ENCODE measurements at places on chromosomes 5 and 9.
A peak's percentile ranks its signal among the peaks of the same experiment; 100 is the strongest.

GRCh38 chr9:121302786-121303185, 34.8 kb downstream of the GSN start:
- DNase-seq = no peak

DNA sequence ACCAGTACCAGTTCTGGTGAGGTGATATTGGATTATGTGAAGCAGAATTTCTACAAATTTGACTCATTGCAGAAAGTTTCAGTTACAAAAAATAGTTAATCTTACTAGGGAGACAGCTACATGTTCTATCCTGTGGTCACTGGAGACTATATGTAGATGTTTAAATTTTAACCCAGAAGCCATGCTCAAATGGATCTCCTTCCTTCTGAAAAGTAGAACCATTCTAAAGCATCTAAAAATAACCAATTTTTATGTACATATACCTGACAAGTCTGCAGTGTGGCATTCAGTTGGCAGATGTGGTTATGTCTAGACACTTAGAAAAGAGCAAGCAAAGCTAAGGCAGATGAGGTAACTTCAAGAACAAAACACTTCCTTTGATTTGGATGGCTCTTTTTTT, 65.5 kb upstream of the POU4F3 start:
- no peak for DNase-seq

- DNase-seq = no peak
Observed at GRCh38 chr9:110821064-110821463, 152.5 kb downstream of the MUSK start.

DNA sequence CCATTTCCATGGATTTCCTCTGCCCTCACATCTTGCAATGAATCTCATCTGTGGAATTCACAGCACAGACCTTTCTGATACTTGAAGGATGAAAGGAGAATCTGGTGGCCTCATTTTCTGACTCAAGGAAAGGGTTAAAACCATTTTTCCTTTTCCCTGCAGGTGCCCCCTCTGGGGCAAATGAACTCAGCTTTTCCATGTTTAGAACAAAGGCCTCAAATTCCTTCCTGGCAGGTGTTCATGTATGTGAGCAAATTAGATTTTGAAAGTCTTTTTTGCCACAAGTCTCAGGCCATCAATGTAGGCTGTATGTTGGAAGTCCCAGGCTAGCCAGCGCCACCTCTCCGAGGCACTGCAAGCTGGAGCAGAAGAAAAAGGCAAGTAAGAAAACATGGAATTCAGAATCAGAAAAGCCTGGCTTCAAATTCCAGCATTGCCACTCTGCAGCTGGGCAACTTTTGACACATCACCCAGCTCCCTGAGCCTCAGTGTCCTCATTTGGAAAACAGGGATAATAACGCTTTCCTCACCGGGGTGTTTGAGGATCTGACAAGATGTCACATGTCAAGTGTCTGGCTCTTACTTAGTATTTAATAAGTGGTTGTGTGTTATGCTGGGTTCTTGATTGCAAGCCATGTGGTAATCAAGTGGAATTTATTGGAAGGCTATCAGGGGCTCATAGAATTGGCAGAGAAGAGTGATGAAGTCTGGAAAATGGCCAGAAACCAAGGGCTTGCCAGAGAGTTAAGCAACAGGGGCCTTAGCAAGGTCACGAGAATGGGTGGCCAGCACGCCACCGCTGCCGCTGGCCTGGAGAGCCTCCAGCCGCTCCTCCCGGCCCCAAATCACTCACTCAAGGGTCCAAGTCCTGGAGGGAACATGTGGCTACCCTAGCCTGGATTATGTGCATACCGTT, 48.4 kb upstream of the SMIM23 start:
- no peak for DNase-seq

DNA sequence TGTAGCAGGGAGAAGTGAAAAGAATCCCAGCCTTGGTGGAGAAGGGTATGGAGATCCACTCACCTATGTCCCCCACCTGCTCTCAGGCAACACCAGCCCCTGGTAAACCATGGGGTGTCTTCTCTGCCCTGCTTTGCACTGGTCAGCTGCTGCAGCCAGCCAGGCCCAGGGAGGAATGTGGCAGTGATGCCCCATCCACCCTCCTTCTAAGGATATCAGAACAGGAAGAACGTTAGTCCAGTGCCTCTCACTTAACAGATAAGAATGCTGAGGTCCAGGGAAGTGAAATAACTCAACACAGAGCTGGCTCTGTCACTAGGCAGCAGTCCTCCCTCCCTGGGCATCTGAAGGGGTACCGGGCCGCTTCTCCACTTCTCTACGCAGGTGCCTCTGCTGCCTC, 9.7 kb upstream of the PPIC start:
- DNase-seq = no peak

- DNase-seq = peak; percentile 14
Observed at GRCh38 chr5:145554399-145554798, 280.7 kb downstream of the PRELID2 start.

DNA sequence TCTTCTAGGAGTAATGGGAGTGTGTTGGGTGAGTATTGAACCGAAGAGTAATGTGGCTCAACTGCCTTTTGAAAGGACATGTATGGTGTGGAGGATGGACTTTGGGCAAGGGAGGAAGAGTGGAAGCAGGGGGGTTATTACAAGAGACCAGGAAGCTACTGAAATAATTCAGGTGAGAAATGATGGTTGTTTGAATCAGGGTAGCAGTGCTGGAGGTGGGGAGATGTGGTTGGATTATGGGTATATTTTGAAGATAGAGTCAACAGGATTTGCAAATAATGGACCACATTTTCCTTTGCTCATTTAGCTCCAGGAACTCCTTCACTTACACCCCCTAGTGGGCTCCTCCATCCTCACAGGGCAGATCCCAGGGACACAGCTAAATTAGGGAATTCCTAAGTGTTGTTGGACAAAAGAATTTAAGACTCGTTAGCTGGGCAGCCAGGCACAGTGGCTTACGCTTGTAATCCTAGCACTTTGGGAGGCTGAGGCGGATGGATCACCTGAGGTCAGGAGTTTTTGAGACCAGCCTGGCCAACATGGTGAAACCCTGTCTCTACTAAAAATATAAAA, 1.2 kb upstream of the SLC4A9 start:
- peak; percentile 72 for DNase-seq

DNA sequence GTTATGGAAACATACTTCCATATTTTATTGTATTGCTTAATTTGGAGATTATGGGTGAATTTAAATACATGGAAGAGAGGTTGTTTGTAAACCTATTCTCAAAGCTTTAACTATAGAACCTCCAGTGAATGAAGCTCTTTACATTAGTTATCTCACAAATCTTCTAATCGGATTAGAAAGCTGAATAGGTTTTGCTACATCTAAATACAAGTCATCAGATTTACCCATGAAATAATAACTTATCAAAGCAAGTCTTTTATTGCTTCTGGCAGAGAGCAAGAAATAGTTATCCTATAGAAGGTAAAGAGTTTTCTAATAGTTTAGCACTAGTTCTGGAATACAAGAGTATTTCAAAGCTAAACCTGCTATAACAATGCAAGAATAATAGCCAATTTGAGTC, 104.4 kb upstream of the SREK1 start:
- DNase-seq = no peak

- no peak for DNase-seq
Observed at GRCh38 chr5:16679190-16679589, 62.4 kb upstream of the RETREG1 start.

- no peak for DNase-seq
Observed at GRCh38 chr9:126694206-126695081, 80.7 kb downstream of the LMX1B start.

GRCh38 chr9:116721944-116722343, 34.8 kb downstream of the TRIM32 start:
- DNase-seq = no peak

DNA sequence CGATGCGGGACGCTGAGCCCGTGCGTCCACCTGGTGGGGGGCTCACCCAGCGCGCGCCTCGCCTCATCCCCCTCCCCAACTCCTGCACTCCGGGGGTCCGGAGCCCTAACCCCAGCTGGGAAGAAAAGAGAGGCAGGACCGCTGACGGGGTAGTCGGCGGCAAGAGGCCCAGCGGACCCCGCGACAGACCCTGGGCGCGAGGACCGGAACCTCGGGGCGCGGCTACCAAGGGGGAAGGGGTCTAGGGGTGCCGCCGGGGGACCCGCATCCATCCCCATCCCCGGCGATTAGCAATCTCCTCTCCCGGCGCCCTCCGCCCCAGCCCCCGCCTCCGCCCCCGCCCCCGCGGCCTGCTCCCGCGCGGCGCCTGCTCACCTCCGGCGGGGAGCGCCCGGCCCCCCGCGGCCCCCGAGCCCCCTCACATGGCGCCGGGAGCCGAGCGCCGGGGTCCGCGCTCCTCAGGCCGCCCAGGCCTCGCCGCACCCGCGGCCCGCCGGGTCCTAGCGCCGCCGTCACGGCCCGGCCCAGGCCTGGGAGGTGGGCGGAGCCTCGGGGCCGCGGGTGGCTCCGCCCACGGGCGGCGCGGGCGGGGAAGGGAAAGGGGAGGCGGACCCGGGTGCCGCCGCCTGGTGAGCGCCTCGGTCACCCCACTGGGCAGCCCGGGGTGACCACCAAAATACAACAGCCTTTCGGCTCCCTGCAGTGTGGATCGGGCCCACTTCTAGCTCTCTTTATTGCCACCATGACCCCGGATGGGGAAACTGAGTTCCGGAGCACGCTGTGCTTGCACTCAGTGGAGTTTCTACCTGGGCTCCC, at the start of gene ST6GALNAC6:
TSS of gene ST6GALNAC6 (minus strand) at position 476 of the 816 bp plus-strand sequence. CDS start 1,622 bp downstream, outside the sequence.
- DNase-seq = peak; percentile 57

DNA sequence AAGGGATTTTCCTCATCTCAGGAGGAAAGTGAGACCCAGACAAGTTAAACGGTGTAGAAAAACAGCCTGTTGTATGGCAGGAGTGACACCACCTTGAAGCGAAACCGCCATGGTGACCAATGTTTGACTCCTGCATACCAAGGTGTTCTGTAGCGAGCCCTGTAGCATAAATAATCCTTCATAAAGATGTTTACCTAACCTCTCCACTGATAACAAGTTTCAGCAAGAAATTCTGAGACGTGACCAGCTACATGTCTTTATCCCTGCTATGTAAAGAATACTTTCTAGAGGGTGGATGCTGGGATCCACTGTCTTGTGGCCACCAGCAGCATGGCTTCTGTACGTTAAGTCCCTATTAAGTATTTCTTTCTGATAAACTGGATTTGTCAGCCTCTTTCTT, 148.1 kb downstream of the MPDZ start:
- no peak for DNase-seq

GRCh38 chr9:88826771-88827181, 164.5 kb upstream of the S1PR3 start:
- no peak for DNase-seq

GRCh38 chr5:156414391-156414790, 87.4 kb downstream of the SGCD start:
- DNase-seq = no peak

GRCh38 chr5:114859438-114859735, 310.3 kb downstream of the TRIM36 start:
- DNase-seq = no peak

DNA sequence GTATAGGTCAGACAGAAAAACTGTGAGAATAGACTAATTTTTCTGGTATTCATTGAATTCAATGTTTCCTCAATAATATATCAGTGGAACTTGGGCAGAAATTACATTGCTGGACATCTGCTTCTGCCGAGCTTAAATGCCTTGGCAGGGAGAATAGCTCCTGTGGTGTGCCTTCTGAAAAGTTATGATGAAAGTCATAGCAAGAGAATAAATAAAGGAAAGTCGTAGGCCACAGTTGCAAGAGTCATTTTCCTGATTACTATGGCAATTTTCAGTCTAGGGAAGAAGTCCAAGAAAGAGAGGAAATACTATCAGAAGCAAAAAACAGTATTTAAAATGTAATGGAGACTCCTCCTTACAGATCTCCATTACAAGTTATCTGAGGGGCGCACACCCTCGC, 1596.1 kb upstream of the WWC1 start:
- DNase-seq = no peak

- DNase-seq = no peak
Observed at GRCh38 chr5:18032744-18033143, 398.5 kb downstream of the TAF11L14 start.

- no peak for DNase-seq
Observed at GRCh38 chr5:172765766-172766286, 5.2 kb downstream of the DUSP1 start.

GRCh38 chr9:72424131-72424530, 59.1 kb upstream of the ZFAND5 start:
- DNase-seq = no peak

GRCh38 chr9:36093384-36093783, 43.1 kb upstream of the GLIPR2 start:
- no peak for DNase-seq

DNA sequence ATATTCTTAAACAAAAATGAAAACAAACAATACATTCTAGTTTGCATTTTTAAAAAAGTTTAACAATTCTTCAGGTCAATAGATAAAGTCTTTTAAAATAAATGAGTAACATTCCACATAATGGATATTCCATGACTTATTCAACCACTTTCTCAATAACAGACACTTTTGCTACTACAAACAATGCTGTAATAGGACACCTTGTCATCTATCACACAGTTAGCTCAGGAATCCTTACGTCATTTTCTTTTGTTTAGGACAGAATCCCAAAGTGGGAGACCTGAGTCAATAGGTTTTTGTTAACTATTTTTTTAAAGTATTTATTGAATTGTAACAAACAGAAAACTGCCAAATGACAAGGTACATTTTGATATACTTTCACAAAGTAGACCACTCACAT, 72.5 kb downstream of the CEP120 start:
- no peak for DNase-seq

- DNase-seq = no peak
Observed at GRCh38 chr5:17359451-17360011, 138.5 kb upstream of the TAF11L2 start.

- peak; percentile 23 for DNase-seq
Observed at GRCh38 chr5:157265714-157266285, at the start of gene CYFIP2. CYFIP2 (plus strand) TSS chr5:157266123; CDS start chr5:157285362, 19,239 bp downstream.

GRCh38 chr5:13359344-13359743, 585.1 kb downstream of the DNAH5 start:
- no peak for DNase-seq

- peak; percentile 57 for DNase-seq
Observed at GRCh38 chr5:39427229-39427628, 2.4 kb upstream of the DAB2 start.

- DNase-seq = no peak
Observed at GRCh38 chr9:133839822-133840329, 101.7 kb upstream of the SARDH start.

DNA sequence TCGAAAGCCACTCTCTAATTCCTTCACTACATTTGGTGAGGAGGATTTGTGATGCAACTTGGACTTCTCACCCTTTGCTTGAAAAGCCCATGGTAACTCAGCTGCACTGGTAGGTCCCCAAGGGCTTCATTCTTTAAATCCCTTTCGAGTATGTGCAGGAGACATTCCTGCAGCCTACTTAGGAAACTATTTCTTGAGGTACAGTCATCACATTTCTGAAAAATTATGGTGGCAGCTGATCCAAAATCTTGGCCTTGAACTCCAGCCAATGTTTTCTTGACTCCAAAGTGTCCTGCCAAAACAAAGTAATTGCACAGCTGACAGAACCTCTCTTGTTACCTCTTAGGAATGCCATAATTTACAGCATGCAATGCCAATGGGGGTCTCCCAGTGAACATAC, 99.7 kb downstream of the NPR3 start:
- no peak for DNase-seq
